Hematopoietic multipotent progenitor cell treated with erythropoietin and hydrocortisone succinate and interleukin-3 and kit ligand, for 8 days (in vitro differentiated cells): ENCODE measurements at places on chromosomes 2 and 18.

DNA sequence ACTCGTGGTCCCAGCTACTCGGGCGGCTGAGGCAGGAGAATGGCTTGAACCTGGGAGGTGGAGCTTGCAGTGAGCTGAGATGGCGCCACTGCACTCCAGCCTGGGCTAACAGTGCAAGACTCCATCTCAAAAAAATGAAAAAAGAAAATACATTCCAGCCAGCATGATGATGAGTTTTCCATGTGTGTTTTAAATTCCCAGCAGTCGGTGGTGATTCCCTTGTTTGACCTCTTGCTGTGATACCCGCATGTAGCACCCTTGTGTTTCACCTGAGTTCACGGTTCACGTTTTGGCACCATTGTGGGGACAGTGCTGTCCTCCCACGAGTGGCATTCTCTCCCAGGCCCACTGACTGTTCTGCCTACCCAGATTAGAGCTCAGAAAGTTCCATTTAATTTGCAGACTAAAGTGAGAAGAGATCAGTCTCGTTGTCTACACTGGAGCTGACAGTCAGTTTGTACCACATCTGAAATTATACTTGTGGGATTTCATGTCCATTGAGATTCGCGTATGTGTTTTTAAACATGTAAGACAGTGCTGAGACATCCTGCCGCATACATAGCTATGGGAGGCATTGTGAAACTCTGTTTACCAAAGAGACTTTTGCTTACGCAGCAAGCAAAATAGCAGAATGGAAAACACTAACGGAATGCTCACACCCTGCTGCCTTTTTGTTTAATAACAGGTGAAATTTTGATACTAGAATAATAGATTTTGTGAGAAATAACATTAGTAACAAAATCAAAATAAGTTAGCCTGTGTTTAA, 157.1 kb downstream of the GBX2 start:
- DNase-seq: no peak

- DNase-seq: no peak
Measured at GRCh38 chr2:69434753-69435152, 2.5 kb downstream of the NFU1 start.

GRCh38 chr2:135525786-135526185, 5.2 kb downstream of the ZRANB3 start:
- no peak for DNase-seq

DNA sequence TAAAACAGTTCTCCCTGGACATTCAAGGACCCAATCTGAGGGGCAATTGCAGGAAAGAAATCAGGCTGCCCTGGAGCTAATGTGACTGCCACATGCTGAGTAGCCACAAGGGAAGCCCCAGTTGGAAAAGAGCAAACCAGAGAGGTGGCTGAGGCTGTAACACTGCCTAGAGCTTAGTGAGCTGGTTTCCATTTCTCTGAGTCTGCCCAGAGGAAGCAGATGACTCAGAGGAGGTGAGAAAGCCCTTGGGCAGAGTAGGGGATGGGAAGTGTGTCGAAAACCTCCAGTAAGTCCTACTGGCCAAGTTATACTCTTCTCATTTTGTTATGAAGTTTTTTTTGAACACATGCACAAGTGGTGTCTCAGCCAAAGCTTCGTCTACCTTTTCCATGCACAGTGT, 753.0 kb downstream of the CNTNAP5 start:
- no peak for DNase-seq

- no peak for DNase-seq
Measured at GRCh38 chr18:46628206-46628605, 28.8 kb downstream of the LOXHD1 start.

GRCh38 chr2:211077216-211077767, 520.9 kb downstream of the CPS1 start:
- DNase-seq: no peak

DNA sequence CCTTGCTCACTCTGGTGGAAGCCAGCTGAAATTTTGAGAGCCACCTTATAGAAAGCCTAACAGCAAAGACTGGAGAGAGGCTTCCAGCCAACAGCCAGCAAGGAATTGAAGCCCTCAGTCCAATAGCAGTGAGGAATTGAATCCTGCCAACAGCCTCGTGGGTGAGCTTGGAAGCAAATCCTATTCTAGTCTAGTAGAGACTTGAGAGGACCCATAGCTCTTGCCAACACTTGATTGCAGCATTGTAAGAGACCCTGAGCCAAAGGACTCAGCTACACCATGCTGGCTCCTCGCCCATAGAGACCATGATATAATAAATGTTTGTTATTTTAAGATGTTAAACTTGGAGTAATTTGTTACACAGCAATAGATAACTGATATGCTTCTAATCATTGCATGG, 403.0 kb upstream of the TNP1 start:
- no peak for DNase-seq

DNA sequence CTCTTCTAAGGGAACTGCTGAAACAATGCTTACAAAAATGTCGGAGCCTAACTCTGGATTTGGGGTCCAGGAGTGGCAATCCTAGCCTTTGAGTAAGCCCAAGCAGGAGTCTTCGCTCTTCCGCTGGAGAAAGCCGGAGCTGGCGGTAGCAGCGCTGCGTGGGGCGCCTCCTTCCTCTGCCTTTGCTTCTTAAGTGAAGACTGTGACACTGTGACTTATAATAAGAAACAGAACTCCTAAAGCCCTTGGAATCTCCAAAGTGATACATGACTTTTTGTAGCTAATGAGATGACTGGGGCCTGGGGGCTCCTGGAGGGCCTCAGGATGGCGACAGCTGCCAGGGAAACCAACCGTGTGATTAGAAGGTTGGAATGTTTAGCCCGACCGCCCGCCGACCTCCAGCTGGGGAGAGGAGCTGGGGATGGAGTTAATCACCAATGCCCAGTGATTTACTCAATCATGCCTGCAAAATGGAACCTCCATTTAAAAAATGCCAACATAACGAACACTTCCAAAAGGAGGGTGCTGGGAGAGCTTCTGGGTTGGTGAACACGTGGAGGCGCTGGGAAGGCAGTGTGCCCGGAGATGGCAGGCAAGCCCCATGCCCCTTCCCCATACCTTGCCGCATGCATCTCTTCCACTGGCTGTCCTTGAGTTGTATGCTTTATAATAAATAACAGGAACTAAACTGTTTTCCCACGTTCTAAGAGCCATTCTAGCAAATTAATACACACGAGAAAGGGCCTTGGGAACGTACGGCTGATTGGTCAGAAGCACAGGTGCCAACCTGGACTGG, 29.0 kb upstream of the MAL start:
- DNase-seq: no peak

GRCh38 chr18:7877609-7878008, 310.5 kb downstream of the PTPRM start:
- no peak for DNase-seq

DNA sequence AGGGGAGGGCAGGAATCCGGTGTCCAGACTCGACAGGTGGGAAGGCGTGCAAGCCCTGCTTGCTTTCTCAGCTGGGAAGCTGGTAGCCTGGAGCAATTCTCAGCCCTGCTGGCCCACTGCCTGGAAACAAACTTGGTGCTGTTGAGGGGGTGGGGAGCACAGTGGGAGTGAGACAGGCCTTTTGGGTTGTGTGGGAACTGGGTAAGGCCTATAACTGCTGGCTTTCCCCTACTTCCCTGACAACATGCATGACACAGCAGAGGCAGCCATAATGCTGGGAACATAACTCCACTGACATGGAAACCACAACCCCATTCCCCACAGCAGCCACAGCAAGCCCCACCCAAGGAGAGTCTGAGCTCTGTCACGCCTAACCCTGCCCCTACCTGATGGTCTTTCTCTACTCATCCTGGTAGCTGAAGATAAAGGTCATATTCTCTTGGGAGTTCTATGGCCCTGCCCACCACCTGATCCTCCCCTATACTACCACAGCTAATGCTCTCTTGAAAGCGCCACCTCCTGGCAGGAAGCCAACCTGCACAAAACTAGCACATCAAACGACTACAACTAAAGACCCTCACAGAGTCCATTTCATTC, 122.9 kb upstream of the ACVR1C start:
- peak; percentile 61 for DNase-seq

DNA sequence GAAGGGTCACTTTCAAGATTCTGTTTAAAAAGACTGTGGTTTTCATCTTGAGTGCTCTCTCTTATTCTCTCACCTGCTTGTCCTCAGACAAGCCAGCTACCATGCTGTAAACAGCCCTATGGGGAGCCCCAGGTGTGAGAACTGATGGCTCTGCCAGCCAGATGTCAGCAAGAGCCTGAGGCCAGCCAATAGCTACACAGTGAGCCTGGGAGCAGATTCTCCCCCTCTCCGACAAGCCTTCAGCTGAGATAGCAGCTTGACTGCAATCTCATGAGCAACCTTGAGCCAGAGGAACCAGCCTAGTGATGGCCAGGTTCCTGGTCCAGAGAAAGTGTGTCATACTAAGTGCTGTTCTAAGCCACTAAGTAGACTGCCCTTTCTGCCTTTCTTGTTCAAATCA, 272.1 kb downstream of the NAPG start:
- no peak for DNase-seq

DNA sequence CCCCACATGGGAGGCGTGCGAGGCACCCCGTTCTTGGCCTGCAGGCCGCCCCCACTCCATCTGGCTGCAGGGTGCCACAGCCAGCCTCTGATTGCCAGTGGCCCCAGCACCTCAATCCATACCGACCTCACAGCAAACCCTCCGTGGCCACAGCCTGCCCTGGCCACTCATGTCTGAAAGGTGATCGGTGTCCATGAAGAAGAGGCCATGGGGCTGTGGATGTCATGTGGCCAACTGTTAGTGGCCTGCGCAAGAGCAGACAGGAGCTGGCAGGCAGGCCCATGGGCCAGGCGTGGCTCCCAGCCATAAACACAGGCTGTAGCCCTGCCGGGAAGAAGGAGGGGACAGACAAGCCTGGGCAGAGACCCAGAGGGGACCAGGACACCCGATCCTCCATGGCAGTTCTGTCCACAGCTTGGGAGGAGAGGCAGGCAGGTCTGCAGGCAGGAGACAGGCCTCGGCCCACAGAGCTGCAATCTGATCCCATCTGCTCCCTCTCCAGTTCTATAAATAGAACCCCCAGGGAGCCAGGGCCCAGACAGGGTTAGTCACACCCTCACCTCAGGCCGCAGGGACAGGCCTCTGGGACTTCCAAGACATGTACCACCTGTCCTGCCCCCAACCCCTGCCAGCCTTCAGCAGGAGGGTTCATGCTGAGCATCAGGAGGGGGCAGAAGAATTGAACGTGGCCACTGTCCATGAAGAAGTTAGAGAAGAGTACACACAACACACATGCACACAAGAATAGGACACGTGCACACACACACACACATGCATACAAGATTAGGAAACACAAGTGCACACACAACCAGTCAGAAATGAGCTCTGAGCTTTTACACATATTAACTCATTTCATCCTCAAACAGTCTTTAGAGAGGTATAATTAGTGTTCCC, 16.9 kb downstream of the STEAP3 start:
- DNase-seq: no peak

DNA sequence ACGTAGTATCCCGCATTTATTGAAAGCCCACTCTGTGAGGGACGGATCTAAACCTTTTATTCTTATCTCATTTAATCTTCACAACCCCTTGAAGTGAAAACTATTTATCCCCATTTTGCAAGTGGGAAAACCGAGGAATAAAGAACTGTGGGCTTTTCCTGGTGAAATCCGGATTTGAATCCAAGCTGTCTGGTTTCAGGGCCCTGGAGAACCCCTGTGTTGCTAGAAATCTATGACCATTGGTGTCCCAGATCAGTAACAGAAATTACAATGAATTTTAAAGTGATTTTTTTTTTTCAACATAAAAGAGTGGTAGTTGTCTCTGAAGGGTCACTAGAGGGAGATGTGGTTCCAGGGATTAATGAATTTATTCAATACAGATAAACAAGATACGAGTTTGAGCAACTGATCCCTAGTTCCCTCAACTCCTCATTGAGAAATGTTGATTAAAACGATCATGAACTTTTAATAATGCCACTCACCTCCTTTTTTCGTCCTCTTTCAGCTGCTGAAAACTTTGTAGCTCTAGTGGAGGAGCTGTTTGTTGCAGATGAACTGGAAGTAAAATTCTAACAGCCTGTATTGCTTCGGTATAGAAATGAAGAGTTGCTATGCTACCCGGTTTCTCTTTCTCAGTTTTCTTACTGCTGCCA, 940 bp downstream of the XRCC5 start:
- peak; percentile 74 for DNase-seq

DNA sequence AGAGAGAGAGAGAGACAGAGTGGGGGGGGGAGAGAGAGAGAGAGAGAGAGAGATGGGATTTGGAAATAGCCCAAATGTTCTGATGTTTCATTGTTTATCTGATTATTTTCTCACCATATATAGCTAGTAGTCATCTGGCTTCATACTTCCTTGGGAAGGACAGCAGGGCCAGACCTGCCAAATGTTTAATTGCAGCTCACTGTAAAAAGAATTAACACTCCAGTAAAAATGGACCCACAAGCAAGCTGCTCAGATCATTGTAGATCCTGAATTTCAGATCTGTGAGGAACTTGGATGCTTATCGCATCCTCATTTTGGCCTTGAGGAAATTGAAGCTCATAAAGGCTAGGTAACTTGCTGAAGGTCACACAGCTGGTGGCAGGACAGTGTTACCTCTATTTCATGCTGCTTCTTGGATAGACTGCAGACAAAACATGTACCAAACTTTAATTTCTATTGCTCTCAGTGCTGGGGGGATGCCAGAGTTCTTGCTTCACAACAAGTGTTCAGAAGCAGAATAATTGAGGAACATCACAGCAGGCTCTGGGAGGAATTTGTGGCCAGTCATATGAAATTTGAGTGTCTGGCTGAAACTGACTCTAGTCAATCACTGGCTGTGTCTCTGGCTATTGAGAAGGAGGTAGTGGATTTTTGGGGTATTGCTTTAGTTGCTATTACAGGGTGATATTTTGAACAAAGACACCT, 223.5 kb downstream of the PIK3C3 start:
- no peak for DNase-seq

DNA sequence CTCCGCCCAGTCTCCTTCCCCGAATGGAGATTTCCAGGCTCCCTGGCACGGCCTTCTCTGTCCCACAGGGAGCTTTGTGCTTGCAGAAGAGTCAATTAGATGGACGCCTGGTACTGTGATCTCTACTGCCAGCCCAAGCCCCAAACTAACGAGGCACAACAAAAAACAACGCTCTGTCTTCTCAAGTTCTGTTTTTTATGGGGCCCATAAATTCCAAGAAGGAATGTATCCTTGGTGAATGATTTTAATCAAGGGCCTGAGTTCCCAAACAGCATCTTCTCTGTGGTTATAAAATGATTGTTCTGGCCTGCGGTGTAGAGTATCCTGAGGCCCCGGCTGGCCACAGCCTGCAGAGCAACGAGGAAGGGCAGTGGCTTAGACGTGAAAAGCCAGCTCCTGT, 219.5 kb downstream of the CLIP4 start:
- no peak for DNase-seq

DNA sequence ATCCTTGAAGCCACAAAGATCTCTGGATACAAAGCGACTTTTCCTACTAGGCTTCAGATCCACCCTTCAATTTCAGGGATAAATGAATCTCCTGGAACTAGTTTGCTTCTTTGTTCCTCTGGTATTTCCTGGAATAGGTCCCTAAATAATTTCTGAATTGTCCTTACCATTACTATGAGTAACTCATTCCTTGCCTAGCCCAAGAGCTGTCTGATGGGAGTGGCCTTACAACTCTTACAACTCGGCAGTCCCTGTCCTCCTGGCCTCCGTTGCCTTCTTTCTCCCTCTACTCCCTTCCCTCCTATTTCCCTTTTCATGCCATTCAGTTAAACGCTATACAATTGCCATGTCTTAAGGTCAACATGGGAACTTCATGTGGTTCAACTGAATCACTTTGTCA, 98.2 kb upstream of the FHL2 start:
- DNase-seq: no peak
